ENCODE measurements at places on chromosomes 1 and 21.

DNA sequence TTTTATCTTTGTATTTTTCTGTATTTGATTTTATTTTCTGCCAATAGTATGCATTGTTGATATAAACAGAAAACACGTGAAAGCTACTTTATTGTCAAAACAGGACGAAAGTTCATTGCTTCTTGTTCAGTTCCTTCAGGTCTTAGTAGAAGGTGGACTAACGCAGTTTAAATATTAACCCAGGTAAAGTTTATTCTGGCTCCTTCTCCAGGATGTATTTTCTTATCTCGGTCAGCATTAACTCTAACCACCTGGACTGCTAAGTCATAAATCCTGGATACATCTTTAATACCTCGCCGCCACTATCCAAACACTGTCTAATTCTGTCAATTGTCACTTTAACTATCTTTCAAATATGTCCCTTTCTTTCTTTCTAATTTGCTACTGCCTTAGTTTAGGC lies 5.7 kb upstream of the SOAT1 start:
- no peak for DNase-seq

DNA sequence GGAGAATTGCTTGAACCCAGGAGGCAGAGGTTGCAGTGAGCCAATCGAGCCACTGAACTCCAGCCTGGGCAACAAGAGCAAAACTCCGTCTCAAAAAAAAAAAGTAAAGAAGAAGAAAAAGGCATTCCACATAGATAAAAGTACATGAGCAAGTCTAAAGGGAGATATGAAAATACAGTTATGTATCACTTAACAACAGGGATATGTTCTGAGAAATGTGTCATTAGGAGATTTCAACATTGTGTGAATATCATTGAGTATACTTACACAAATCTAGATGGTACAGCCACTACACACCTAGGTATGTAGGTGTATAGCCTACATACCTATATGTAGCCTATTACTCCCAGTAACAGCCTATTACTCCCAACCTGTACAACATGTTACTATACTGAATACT lies 12.7 kb downstream of the ARNT start:
- DNase-seq, result no peak

DNA sequence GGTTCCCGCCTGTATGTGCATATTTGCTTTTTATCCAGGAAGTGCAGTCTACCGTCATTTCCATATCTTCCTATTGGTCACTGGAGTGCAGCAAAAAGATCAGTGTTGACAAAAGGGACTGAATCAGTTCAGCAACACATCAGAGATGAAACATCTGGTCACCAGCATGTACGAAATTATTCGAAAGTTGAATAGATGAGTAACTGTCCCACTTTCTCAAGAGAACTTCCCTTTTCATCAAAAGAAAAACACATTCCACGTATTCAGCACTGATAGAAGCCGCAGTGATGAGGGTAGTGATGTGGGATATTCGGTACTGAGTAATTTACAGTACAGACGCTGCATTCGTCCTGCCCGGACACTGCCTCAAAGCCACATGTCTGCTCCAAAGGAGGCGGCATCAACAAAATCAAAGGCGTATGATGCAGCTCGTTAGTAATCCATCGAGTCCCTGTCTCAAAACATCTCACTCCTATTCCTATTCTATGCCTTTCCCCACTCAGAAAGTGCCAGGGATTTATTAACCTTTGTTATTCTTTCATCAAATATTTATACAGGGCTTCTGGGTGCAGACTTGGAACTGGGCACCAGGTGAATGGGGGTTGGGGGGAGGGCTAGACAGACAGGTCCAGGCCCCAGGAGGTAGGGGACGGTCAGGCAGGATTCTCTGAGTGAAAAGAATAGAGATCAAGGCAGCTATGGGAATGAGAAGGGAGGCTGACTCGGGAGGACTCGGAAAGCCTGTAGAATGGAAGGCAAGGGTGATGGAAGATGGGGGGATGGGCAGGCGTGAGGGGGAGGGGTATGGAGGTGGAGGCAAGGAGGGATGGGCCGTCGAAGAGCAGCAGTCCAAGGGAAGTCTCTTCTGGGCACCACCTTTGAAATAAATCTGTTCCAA lies 79.5 kb upstream of the SLC45A1 start:
- DNase-seq, result no peak

- DNase-seq, result no peak
These were observed 106.7 kb downstream of the SETD4 start for GRCh38 chr21:35953597-35953996.

GRCh38 chr1:174954671-174955669 lies 44.8 kb upstream of the CACYBP start:
- DNase-seq, result no peak

GRCh38 chr1:97870589-97870988 lies 50.2 kb downstream of the DPYD start:
- no peak for DNase-seq

GRCh38 chr1:164914208-164914607 lies 355.2 kb downstream of the PBX1 start:
- no peak for DNase-seq

DNA sequence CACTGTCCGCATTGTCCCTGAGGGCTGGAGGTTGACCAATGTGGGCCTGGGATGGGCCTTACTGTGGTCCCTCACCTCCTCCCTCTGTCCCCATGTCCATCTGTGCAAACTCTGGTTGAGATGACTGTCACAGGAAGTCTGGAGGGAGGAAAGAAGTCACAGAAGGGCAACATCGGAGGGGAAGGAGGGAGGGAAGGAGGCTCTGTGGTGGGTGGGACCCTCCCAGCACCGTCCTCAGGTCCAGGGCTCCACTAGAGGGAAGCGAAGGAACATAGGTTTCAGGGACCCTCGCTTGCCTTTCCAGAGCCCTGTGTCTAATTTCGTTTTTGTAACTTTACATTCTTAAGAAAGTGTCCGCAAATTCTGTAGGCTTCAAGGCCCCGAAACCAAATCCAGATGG lies 111.3 kb upstream of the SLC44A3 start:
- no peak for DNase-seq

GRCh38 chr1:93180723-93181613 lies at the start of gene CCDC18:
Gene CCDC18 (plus strand): TSS chr1:93180724. CDS start chr1:93183362, 2,638 bp downstream.
- DNase-seq, result peak; percentile 63

- DNase-seq, result no peak
These were observed 36.6 kb downstream of the GPR3 start for GRCh38 chr1:27429029-27429425.

Data from stimulated activated CD4-positive, alpha-beta T cell treated with anti-CD3 and anti-CD28 coated beads, Interleukin-1b, Interleukin-23, amount 100 ng/mL, for 48 hours (primary cell).